Fibroblast of skin of left quadriceps (primary cell): ENCODE measurements at places on chromosomes 7 and 10.
A peak's percentile ranks its signal among the peaks of the same experiment; 100 is the strongest.

DNA sequence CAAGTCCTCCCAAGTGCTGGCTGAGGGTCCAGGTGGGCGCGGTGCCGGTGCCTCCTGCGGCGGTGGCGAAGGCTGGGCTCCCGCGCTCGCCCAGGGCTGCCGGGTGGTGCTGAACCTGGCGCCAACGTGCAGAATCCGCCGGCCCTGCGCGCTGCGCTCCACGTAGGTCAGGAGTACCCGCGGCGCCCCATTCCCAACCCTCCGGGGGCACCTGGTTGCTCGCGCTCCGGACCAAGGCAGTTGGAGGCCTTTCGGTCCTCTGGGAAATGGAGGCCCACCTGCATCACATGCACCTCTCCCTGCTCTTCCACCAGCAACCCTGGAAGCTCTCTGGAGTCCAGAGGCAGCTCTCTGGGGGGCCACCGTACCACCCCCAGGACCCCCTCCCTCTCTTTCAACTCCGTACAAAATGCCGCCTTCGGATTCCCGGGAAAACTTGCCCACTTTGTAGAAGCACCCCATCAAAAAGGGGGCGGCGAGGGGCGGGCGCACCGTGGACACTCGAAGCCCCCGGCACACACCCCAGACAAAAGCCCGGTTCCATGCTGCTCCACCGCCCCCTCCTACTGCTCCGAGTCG lies 745 bp downstream of the SLC16A9 start:
- no peak for DNase-seq

GRCh38 chr7:44463169-44463808 lies 27.2 kb downstream of the NUDCD3 start:
- no peak for DNase-seq

- DNase-seq = no peak
These were observed 14.8 kb downstream of the TSPAN14 start for GRCh38 chr10:80468806-80469421.

GRCh38 chr7:115132096-115132495 lies 210.2 kb downstream of the MDFIC start:
- no peak for DNase-seq

DNA sequence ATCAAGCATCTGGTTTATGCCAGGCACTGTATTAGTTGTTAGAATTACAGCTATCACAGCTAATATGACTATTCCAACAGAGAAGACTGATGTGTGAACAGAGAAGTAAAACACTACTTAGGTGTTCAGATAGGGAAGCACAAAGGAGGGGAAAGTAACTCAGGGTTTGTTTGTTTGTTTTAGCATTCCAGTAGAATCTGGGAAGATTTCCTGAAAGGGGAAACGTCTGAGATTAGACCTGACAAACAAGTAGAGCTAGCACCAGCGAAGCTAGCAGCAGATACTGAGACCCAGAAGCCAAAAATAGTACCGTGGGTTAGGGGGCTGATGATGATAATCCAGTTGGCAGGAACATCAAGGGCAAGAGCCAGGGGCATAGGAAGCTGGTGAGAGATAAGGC lies 28.8 kb upstream of the KLHL7 start:
- no peak for DNase-seq

DNA sequence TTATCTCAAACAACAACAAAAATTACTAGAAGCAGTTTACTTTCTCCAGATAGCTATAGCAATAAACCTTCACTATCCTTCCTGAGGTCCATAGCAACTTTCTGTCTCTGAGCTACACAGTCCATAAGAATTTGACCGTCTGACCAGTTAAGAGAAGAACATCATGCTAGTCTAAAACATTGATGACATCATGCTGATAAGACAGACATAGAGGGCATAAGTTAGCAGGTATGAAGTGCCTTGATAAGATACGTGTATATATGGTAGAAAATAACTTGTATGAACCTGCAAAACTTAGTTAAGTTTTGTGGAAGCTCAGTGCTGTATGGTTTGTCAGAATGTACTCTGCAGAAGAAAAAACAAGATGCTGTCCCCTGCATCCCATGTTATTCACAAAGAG lies 353.0 kb downstream of the GRID1 start:
- no peak for DNase-seq

DNA sequence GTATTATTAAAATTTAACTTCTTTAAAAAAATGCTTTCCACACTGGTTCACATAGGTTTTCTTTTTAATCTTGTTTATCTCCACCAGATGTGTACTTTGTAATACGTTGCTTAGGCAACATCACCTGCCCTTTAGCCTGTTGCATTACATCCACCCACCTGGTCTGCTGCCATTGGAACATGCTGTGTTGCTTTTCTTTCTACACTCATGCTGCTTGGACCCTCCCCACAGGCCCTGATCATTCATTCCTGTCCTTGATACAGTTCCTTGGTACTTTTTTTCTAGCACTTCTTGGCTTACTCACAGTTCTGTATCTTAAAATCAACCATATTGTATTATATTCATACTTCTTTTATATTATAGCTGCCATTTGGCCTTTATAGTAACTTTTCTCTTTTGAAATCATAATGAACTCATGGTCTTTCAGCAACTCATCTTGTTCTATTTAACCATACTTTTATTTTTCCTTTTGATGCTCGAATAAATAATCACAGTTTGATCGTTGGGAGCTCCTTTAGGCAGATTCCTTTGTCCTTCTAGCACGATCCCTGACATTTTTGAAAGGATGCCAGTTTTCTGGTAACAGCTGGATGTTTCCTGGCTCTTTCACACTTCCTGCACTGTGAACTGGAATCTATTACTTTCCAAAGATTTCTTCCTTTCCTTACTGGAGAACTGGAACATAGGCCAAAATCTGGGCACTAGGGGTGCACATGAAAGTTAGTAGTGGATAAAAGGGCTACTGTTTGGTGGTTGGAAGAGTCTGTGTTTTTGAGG lies 125.1 kb downstream of the CDK14 start:
- DNase-seq = peak; percentile 81

GRCh38 chr7:2909471-2910039 lies 65.4 kb upstream of the GNA12 start:
- no peak for DNase-seq

DNA sequence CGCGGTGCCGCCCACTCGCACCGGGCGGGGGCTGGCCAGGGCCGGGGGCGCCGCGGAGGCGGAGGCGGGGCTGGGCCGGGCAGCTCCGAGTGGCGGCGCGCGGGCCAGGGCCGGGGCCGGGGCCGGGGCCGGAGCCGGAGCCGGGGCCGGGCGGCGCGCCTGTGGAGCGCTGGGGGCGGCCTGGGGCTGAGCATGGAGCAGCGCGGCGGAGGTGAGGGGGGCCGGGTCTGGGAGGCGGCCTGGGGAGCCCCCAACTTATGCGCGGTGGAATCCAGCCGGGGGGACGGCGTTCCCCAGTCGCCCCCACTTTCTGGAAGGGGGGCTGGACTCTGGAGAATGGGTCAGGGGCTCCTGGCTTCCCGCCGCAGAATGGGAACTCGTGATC lies at the start of gene LZTS2:
Gene LZTS2 (plus strand): TSS at position 67 of the 385 bp plus-strand sequence. CDS start 2,731 bp downstream, outside the sequence.
- no peak for DNase-seq

- DNase-seq = no peak
These were observed 101.7 kb upstream of the YAE1 start for GRCh38 chr7:39464350-39465054.

- no peak for DNase-seq
These were observed 294.1 kb upstream of the YAE1 start for GRCh38 chr7:39272111-39272510.

GRCh38 chr10:3786295-3787015 lies 1.4 kb upstream of the KLF6 start:
- DNase-seq = no peak

DNA sequence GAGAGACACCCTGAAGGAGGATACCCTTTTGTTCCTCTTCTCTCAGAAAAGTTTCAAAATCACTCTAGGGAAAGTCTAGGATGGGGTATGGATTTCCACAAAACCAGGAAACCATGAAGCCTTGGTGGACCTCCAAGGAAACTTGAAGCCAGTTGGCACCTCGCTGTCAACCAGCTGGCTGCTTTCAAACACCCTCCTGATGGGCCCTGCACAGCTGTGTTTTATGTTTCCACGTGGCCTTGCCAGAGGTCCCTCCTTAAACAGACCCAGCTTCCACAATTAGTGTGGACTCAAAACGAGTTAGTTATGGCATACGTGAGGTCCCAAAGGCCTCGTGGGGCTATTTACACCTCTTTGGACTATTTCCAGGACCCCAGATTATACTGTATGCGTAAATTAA lies 5.9 kb downstream of the PPP1R3A start:
- no peak for DNase-seq

GRCh38 chr7:52670608-52671225 lies 364.7 kb upstream of the POM121L12 start:
- DNase-seq = no peak

GRCh38 chr10:68826764-68827591 lies at the start of gene STOX1:
STOX1 (plus strand) TSS chr10:68827531; CDS start chr10:68827624, 93 bp downstream.
- DNase-seq = peak; percentile 12

- DNase-seq = peak; percentile 77
These were observed 67.9 kb upstream of the PDZD8 start for GRCh38 chr10:117442944-117443685.

- peak; percentile 62 for DNase-seq
These were observed 538.5 kb downstream of the INHBA start for GRCh38 chr7:41164440-41164839.

DNA sequence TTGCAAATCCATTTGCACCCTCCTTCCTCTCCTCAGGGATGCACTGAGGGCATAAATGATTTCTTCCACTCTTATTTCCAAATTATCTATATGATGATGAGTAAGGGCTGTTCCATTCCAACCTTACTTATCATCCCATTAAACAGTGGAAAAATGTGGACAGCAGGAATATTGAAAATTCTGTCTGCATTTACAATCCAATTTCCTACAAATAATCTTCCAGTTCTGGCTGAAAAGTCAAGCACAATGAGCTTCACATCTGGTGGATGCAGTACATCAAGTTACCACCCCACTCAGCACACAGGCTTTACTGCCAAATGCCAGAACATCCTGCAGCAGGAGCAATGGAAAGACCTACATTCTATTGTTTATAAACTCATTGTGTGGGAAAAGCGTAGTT lies 345.0 kb upstream of the STEAP1 start:
- no peak for DNase-seq

- DNase-seq = no peak
These were observed 12.8 kb upstream of the POU6F2 start for GRCh38 chr7:38964921-38965320.

GRCh38 chr10:121187391-121187790 lies 336.2 kb downstream of the WDR11 start:
- DNase-seq = no peak

GRCh38 chr7:19772841-19773760 lies at the start of gene TMEM196:
TMEM196 (minus strand) TSS chr7:19773617; CDS start chr7:19772696, 921 bp downstream.
- no peak for DNase-seq

DNA sequence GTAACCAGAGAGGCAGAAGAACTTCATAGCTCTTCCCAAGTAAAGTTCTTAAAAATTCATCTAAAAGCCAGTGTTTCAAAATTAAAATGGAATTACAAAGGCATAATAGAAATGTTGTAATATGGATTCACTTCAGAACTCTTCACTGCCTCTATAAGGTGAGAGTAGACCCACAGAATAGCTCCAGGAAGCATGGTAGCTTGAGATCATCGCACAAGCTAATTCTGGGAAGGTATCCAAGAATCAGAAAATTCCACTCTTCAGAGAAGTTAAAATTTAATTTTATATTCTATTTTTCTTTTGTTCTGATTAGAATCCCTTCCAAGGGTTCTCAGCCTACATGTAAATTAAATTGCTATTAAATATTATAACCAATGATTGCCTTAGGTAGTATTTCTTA lies 1.5 kb upstream of the DHX32 start:
- no peak for DNase-seq

GRCh38 chr10:21083861-21084260 lies 186.8 kb upstream of the NEBL start:
- no peak for DNase-seq

GRCh38 chr7:46461334-46461777 lies 540.3 kb upstream of the IGFBP3 start:
- DNase-seq = no peak

GRCh38 chr7:43296306-43296705 lies 183.9 kb downstream of the HECW1 start:
- DNase-seq = no peak

GRCh38 chr7:147406521-147407135 lies 1183.9 kb upstream of the C7orf33 start:
- DNase-seq = peak; percentile 18

DNA sequence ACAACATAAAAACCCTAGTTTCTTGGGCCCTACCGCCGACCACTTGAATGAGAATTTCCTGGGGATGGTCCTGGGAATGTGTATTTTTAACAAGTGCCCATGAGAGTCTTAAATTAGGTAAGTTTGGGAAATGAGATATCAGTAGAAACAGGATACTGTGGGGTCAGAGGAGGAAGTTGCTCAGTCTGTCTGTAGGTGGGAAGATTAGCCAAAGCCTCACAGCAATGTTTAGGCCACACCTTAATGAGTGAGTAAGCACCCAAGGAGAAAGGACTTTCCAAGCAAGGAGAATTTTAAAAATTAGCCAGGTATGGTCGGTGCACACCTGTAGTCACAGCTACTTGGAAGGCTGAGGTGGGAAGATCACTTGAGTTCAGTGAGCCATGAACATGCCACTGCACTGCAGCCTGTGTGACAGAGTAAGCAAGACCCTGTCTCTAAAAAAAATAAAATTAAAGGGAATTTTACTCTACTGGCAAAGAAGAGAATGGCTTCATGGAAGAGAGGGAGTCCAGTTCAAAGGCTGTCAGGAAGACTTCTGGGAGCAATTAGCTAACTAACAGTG lies 31.9 kb downstream of the PAPSS2 start:
- no peak for DNase-seq

DNA sequence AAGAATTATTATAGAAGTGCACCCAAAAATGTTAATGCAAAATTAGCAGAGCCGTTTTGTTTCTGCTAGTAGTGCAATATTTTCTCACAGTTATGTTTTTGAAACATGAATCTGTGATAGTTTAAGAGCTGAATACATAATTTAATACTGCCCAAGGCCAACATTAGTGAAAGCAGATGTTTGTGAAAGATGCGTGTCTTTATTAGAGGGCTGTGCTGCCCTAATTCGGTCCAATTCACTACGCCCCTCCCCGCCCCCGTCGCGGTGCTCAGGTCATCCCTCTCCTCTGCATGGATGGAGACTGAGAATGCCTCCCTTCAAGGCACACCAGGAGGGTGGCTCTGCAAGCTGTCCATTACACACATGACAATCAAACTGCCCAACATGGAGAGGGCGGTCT lies 172.0 kb downstream of the TEX36 start:
- no peak for DNase-seq

GRCh38 chr10:75294031-75294437 lies 58.3 kb upstream of the COMTD1 start:
- DNase-seq = no peak

- no peak for DNase-seq
These were observed 7.3 kb downstream of the SMARCD3 start for GRCh38 chr7:151240942-151241754.

- no peak for DNase-seq
These were observed 39.4 kb upstream of the PRSS1 start for GRCh38 chr7:142709921-142710320.

- no peak for DNase-seq
These were observed 27.7 kb downstream of the DENND11 start for GRCh38 chr7:141674171-141674671.

DNA sequence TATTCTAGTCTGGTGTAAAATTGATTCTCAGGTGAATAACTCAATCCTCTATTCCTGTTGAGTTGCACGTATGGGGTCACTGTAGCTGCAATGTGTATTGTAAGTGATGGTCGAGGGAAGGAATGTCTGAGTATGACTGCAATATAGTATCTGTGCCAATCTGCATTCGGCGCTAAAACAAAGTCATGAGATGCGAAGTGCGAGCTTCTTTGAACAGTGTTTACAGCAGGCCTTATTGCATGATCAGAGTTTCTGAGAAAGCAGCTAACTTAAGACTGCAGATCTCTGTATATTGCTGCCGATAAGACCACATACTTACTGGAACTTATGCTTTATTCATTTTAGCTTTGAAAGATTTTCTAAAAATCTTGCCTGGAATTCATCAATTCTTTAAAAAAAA lies 341.7 kb upstream of the BMPER start:
- DNase-seq = no peak

- DNase-seq = no peak
These were observed 20.8 kb upstream of the RAB18 start for GRCh38 chr10:27482984-27483956.
